ENCODE measurements at places on chromosomes 3 and 15.

GRCh38 chr3:17931131-17931530 lies 188.7 kb upstream of the TBC1D5 start:
- DNase-seq, result no peak
- H3K27ac ChIP-seq, result no peak overlapping the region

- no peak for DNase-seq
- H3K36me3 ChIP-seq, result no peaks in the 10 kb centered on the region
- H3K27ac ChIP-seq, result no peak overlapping the region
- H3K4me3 ChIP-seq, result no peak overlapping the region
- peaks cover 7% of the 10 kb centered on the region for H3K27me3 ChIP-seq
Observed at GRCh38 chr15:101449471-101450402, 39.8 kb downstream of the PCSK6 start.

GRCh38 chr3:145118303-145118702 lies 1042.7 kb downstream of the PLOD2 start:
- no peak overlapping the region for H3K27ac ChIP-seq
- no peak for DNase-seq
- H3K27me3 ChIP-seq, result no peaks in the 10 kb centered on the region
- H3K4me1 ChIP-seq, result no peaks in the 10 kb centered on the region

- H3K4me3 ChIP-seq, result no peak overlapping the region
- H3K27ac ChIP-seq, result no peak overlapping the region
- H3K27me3 ChIP-seq, result no peaks in the 10 kb centered on the region
- no peaks in the 10 kb centered on the region for H3K4me1 ChIP-seq
- H3K36me3 ChIP-seq, result no peaks in the 10 kb centered on the region
Observed at GRCh38 chr3:18660059-18660458, 234.9 kb upstream of the SATB1 start.

DNA sequence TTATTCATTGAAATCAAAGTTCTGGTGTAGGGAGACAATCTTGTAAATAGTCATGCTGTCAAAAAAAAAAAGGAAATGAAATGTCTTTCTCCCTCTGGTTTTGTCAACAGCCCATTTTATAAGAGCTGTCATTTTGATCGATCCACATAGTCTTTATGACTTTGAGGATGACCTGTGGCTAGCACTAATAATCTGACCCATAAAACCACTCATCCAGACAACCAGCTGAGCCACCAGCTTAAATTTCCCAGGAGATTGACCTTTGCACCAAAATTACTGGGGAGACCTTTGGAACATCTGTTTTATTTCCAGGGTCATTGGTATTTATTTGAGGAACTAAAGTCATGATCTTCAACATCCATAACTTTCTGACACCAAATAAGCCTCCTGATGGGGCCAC lies 98.5 kb upstream of the MME start:
- no peaks in the 10 kb centered on the region for H3K27me3 ChIP-seq
- no peaks in the 10 kb centered on the region for H3K4me1 ChIP-seq

DNA sequence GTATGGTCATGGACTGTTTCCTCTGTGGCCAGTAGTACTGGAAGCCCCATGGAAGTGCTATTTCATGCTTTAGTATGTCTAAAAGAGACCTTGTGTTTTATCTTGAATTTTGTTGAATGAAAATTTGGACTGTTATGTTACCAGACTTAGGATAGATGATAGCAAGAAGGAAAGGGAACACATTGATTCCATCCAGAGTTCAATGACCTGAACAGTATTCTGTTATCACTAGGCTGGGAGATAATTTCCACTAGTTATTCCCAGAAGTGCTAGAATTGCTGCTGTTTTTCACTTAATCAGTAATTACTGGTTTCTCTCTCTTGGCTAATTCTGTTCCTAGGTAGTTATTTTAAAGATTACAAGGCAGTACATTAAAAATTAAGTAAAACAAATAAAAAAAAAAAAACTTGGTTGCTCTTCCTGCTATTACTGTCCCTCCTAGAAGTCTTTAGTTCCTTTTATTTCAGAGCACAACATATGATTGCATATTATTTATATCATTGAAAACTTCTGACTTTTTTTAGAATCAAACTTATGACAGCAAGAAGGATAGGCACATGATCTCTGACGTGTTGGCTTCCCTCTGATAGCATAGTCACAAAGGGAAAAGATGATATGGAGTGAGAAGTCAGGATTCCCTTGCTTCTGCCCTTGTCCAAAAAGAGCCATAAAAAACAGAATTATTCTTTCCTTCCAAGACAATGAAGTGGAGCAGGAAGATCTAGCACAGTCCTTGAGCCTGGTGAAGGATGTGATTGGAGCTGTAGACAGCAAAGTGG lies 72.2 kb downstream of the KLHL25 start:
- no peak overlapping the region for H3K4me3 ChIP-seq
- DNase-seq, result no peak

DNA sequence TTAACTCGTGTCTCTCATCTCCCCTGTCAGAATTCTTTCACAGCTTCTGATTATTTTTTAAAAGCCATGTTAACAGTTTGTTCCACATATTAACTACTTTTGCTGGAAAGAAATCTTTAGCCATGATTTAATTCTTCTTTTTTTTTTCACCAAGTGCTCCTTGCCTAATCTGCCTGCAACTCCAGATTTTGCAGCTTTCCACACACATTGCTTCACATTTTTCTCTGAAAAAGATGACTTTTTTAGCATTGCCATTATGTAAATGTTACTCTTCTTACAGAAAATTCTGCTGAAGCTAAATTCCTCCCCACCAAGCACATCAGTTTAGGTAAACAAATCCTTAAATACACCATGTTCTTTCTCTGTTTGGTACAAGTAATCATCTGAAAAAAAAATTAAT lies 23.4 kb upstream of the PPARG start:
- H3K27me3 ChIP-seq, result no peaks in the 10 kb centered on the region
- H3K27ac ChIP-seq, result no peak overlapping the region
- no peaks in the 10 kb centered on the region for H3K4me1 ChIP-seq
- H3K36me3 ChIP-seq, result no peaks in the 10 kb centered on the region
